ENCODE measurements at places on chromosomes 4 and X.

GRCh38 chr4:142801966-142802365 lies 44.1 kb downstream of the INPP4B start:
- DNase-seq = no peak

- DNase-seq = peak; percentile 65
Observed at GRCh38 chr4:8157496-8157895, 1.1 kb downstream of the ABLIM2 start.

GRCh38 chrX:87391742-87392141 lies 125.9 kb upstream of the KLHL4 start:
- DNase-seq = no peak

- DNase-seq = no peak
Observed at GRCh38 chr4:110152386-110152785, 46.0 kb downstream of the ELOVL6 start.
